Activated effector memory CD4-positive, alpha-beta T cell treated with anti-CD3 and anti-CD28 coated beads, Interleukin-2, amount 50 U/mL, for 16 hours (primary cell): ENCODE measurements at places on chromosomes 2 and 18.
A peak's percentile ranks its signal among the peaks of the same experiment; 100 is the strongest.

DNA sequence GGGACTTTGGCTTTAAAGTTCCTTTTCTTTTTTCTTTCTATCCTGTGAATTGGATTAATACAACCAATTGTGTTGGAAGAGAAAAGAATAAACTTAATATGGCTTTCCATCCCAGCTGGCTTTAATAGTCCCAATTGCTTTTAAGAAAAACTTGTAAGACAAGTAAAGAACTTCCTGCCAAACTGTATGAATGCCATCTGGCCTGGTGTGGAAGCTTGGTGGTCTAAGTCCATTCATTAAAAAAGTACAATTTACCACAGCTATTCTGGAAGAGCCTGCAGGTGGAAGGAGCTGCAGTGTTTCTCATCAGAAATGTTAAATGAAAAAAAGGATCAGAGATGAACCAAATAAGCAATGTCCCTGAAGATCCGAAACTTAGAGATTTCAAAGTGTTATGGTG is 103.9 kb downstream of the KLHL14 start:
- no peak for DNase-seq

- no peak for DNase-seq
Measured at GRCh38 chr2:235080101-235080500, 128.3 kb downstream of the SH3BP4 start.

DNA sequence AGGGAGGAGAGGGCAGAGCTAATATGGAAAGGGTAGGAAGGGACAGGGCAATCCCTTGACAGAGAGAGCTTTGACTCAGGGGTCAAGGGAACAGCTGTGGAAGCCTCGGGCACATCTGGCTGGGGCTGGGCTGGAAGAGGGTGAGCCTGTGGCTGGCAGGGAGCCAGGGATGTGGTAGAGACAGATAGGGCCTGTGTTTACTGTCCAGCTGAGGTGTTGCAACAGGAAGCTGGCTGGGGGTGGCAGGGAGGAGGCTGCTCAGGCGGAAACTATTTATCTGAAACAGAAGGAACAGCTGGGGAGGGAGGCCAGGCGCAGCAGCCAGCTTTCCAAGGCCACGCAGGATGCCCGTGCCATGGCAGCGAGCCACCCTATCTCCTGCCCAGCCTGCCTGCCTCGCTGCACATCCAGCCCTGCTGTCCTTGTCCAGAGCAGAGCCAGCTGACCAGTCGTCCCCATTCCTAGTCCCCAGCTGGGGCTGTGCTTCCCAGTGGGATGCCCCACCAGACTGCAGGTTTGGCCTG is 264.7 kb downstream of the CYP26B1 start:
- peak; percentile 34 for DNase-seq

- no peak for DNase-seq
Measured at GRCh38 chr2:56207760-56208159, 24.0 kb downstream of the CCDC85A start.

DNA sequence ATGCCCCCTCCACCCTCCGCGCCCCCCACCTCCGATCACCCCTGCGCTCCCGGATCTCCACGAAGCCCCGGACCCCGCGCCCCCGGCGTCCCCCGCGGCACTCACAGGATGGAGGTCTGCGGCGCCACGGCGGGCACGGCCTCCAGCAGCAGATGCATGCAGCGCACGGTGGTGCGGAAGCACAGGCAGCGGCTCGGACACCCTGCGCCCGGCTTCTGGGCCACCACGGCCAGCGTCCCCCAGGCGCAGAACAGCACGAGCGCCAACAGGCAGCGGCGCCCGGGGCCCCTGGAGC is 217 bp downstream of the PXDN start:
- no peak for DNase-seq

- DNase-seq, result no peak
Measured at GRCh38 chr2:9140645-9141044, 66.0 kb upstream of the ASAP2 start.

DNA sequence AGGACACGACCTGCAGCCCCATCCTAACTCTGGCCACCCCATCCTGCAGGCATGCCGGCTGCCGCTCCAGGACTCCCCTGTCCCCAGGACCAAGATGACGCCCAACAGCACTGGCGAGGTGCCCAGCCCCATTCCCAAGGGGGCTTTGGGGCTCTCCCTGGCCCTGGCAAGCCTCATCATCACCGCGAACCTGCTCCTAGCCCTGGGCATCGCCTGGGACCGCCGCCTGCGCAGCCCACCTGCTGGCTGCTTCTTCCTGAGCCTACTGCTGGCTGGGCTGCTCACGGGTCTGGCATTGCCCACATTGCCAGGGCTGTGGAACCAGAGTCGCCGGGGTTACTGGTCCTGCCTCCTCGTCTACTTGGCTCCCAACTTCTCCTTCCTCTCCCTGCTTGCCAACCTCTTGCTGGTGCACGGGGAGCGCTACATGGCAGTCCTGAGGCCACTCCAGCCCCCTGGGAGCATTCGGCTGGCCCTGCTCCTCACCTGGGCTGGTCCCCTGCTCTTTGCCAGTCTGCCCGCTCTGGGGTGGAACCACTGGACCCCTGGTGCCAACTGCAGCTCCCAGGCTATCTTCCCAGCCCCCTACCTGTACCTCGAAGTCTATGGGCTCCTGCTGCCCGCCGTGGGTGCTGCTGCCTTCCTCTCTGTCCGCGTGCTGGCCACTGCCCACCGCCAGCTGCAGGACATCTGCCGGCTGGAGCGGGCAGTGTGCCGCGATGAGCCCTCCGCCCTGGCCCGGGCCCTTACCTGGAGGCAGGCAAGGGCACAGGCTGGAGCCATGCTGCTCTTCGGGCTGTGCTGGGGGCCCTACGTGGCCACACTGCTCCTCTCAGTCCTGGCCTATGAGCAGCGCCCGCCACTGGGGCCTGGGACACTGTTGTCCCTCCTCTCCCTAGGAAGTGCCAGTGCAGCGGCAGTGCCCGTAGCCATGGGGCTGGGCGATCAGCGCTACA is 2.1 kb downstream of the GPBAR1 start:
- peak; percentile 53 for DNase-seq
